ENCODE measurements at places on chromosomes 3 and 15.

DNA sequence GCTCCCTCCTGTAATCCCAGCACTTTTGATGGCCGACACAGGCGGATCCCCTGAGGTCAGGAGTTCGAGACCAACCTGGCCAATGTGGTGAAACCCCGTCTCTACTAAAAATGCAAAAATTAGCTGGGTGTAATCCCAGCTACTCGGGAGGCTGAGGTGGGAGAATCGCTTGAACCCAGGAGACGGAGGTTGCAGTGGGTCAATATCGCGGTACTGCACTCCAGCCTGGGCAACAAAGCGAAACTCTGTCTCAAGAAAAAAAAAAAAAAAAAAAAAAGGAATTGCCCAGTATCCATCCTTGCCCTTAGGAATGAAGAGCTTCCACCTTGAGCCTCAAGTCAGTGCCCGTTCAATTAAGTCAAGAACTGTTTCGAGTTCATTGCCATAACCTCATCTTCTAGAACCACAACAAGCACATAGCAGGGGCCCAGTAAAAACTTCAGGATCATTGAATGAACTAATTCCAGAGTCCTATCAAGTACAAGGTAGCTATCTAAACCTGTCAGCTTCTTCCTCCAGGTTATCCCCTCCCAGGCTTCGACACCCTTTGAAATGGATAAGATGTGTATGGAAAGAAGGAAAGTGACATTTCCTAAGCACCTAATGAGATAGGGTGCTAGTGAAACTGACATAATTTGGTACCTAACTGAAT, 826 bp downstream of the DBR1 start:
- H3K36me3 ChIP-seq: no peaks in the 10 kb centered on the region
- H3K4me1 ChIP-seq: no peaks in the 10 kb centered on the region
- H3K27ac ChIP-seq: peak overlapping the region; percentile 81
- no peaks in the 10 kb centered on the region for H3K27me3 ChIP-seq

DNA sequence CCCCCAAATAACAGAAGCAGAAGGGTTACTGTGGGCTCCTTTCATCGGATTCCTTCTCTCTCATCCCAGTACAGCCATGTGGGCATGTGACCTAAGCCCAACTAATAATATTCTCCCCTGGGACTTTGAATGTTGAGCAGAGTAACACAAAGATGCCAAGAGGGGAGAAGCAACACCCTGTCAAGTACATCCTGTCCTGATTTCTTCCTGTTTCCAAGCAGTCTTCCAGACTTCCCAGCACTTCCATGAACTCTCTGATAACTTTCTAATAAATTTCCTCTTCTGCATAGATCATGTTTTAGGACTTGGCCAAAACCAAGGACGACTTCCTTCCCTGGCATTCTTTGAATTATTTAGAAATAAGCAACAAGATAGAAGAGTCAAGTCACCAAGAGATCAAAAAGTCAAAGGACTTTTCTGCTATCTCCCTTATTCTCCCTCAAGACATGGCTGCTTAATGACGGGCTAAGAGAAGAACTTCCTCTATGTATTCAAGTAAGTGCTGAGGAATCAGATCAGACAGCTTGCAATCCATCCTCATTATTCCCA, 37.9 kb downstream of the CRYGS start:
- H3K36me3 ChIP-seq: no peaks in the 10 kb centered on the region
- H3K27ac ChIP-seq: no peak overlapping the region
- H3K4me1 ChIP-seq: no peaks in the 10 kb centered on the region
- no peak for DNase-seq
- H3K27me3 ChIP-seq: no peaks in the 10 kb centered on the region

- H3K27me3 ChIP-seq: no peaks in the 10 kb centered on the region
- peak overlapping the region; percentile 34 for H3K27ac ChIP-seq
- peaks cover 9% of the 10 kb centered on the region for H3K4me1 ChIP-seq
Measured at GRCh38 chr3:171748064-171748924, 62.0 kb downstream of the PLD1 start.

GRCh38 chr3:9122732-9123364, 126.6 kb downstream of the SRGAP3 start:
- H3K4me3 ChIP-seq: no peak overlapping the region
- H3K27me3 ChIP-seq: no peaks in the 10 kb centered on the region
- no peaks in the 10 kb centered on the region for H3K4me1 ChIP-seq
- DNase-seq: no peak

DNA sequence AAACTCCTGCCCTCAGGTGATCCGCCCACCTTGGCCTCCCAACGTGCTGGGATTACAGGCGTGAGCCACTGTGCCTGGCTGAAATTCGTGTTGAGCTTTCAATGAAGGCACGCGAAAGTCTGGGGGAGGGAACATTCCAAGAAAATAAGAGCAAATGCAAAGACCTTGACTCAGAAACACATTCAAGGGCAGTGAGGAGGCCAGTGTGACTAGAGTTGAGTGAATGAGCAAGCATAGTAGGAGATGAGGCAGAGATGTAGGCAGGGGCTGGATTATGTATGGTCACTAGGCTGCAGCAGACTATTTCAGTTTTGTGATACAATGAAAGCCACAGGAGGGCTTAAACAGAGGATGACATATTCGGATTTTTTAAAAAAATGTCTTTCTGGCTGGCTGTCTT, 67.0 kb downstream of the SCN11A start:
- H3K27me3 ChIP-seq: no peaks in the 10 kb centered on the region
- no peaks in the 10 kb centered on the region for H3K36me3 ChIP-seq
- no peak for DNase-seq
- H3K27ac ChIP-seq: no peak overlapping the region
- H3K4me3 ChIP-seq: no peak overlapping the region

- no peaks in the 10 kb centered on the region for H3K36me3 ChIP-seq
- no peaks in the 10 kb centered on the region for H3K4me1 ChIP-seq
- no peak for DNase-seq
Measured at GRCh38 chr15:83734487-83734886, 80.6 kb downstream of the ADAMTSL3 start.

GRCh38 chr3:151106311-151106710, 20.8 kb downstream of the MED12L start:
- H3K27ac ChIP-seq: no peak overlapping the region
- H3K27me3 ChIP-seq: no peaks in the 10 kb centered on the region
- H3K36me3 ChIP-seq: no peaks in the 10 kb centered on the region
- no peak for DNase-seq

DNA sequence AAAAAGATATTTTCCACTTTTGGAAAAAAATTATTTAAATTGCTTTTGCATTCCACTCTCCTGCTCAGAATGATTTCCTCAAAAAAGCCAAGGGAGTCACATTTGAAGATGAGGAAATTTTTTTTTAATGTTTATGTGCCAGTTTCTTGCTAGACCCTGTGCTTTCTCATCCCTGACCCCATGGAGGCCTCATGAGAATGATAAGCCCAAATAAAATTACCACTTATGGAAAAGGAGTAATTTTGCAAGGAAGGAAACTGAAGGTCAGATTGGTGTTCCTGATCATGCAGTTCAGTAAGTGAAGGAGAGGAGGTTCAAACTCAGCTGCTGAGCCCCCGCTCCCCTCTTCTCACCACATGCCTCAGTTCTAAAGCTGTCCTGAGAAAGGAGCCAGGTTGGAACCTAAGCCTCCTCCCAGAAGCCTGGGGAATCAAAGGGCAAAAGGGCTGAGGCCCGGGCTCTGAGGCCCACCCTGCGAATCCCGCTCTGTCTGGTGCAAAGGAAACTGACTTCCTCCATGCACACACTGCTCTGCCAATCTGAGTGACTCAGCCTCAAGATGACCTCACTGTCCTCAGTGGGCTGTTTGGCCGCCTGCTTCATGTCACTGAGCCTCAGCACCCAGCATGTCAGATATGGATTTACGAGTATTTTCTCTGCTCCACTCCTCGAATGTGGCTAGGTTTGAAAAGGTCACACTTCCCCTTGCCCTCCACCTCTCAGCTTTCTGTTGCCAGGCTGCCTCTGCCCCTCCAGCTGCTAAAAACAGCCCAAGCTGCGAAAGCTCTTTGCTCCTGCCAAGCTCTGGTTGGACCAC, 56.9 kb upstream of the FLNB start:
- DNase-seq: peak; percentile 79
- no peaks in the 10 kb centered on the region for H3K27me3 ChIP-seq
- no peak overlapping the region for H3K4me3 ChIP-seq
- H3K4me1 ChIP-seq: peaks cover 6% of the 10 kb centered on the region
- H3K27ac ChIP-seq: peak overlapping the region; percentile 95

- no peak overlapping the region for H3K4me3 ChIP-seq
- no peak for DNase-seq
- no peaks in the 10 kb centered on the region for H3K4me1 ChIP-seq
Measured at GRCh38 chr15:70535071-70535954, 228.0 kb downstream of the UACA start.

DNA sequence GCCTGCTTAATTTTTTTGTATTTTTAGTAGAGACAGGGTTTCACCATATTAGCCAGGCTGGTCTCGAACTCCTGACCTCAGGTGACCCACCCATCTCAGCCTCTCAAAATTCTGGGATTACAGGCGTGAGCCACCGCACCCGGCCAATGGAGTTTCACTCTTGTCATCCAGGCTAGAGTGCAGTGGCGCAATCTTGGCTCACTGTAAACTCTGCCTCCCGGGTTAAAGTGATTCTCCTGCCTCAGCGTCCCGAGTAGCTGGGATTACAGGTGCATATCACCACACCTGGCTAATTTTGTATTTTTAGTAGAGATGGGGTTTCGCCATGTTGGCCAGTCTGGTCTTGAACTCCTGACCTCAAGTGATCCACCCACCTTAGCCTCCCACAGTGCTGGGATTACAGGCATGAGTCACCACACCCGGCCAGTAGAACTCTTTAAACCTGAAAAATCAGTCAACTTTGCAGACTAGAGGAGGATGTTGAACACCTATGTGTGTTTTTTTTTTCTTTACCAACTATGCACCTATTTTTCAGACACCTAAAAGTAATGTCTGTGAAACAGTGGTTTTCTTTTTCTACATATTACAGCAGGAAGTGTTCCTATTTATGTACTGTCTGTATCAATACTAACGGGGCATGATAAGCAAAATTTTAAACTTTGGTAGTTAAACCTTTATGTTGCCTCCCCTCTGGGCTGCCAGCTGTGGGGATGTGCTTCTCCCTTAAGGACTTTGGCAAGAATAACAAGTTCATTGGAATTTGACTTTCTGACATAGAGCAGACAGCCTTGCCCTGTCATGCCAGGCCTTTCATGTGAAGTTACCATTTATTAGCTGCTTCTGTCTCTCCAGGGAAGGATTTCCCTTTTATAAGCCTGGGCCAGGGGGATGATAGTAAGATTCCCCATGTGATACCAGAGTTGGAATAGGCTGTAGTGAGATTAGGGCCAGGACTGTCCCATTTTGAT, 8.1 kb downstream of the ARIH2 start:
- no peak overlapping the region for H3K27ac ChIP-seq
- no peaks in the 10 kb centered on the region for H3K36me3 ChIP-seq
- no peaks in the 10 kb centered on the region for H3K27me3 ChIP-seq
- peaks cover 7% of the 10 kb centered on the region for H3K4me1 ChIP-seq
- no peak for DNase-seq

DNA sequence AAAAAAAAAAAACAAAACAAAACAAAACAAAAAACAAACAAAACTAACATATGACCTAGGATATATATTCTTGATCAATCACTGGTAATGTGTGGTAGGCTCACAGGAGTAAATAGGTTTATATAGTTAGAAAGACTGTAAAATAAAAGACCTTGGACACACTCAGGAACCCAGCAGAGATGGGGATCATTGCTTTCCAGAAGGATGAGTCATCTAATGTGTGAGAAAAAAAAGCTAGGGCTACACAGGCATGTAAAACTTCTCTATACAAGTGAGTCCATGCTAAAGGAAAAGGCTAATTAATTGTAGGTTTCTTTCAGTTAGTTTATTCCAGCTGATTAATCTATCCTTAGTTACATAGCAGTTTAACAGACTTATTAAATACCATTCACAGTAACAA, 710.3 kb upstream of the ARPP21 start:
- H3K27ac ChIP-seq: no peak overlapping the region
- no peak for DNase-seq
- H3K4me1 ChIP-seq: no peaks in the 10 kb centered on the region
- H3K27me3 ChIP-seq: no peaks in the 10 kb centered on the region

- no peaks in the 10 kb centered on the region for H3K36me3 ChIP-seq
- no peak for DNase-seq
- H3K27ac ChIP-seq: no peak overlapping the region
Measured at GRCh38 chr3:106401666-106402490, 533.1 kb upstream of the CBLB start.

DNA sequence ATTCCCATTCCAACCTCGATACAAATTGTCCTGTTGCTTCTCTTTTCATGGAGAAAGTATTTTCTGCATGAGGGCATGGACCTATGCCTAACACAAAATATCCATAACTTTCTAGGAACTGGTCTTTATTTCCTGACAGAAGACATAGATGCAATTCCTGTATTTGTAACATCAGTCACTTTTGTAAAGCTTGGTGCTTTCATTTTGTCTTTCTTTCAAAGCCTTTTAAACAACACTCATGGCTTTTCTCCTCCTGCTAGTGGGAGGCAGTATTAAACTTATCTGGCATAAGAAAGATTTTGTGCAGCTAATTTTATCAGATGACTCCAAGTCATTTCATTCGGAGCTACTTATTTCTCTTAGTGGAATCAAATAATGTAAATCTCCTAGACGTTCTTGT, 616.0 kb downstream of the RBMS3 start:
- H3K4me1 ChIP-seq: no peaks in the 10 kb centered on the region
- no peak overlapping the region for H3K27ac ChIP-seq
- H3K4me3 ChIP-seq: no peak overlapping the region

DNA sequence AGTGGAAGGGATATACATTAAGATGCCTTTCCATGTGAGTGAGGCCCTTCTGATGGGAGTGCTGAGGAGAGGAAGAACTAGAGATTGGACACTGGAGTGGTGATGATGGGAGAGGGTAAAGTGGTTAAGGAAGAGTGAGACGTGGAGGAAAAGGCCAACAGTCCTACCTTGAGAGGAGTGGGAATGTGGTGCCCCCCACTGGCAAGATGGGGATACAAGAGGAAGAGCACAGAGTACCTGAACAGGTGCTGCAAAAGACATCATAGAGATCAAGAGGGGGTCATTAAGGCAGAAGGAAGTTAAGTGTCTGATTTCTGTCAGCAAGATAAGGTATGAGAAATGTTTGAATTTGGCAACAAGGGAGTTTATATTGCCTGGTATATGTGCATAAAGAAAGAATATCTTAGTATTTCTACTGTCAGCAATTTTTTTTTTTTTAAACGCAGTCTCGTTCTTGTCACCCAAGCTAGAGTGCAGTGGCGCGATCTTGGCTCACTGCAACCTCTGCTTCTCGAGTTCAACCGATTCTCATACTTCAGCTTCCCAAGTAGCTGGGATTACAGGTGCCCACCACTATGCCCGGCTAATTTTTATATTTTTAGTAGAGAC, 34.0 kb downstream of the ARIH2 start:
- no peak overlapping the region for H3K4me3 ChIP-seq
- H3K27me3 ChIP-seq: no peaks in the 10 kb centered on the region
- no peak overlapping the region for H3K27ac ChIP-seq
- no peaks in the 10 kb centered on the region for H3K4me1 ChIP-seq

DNA sequence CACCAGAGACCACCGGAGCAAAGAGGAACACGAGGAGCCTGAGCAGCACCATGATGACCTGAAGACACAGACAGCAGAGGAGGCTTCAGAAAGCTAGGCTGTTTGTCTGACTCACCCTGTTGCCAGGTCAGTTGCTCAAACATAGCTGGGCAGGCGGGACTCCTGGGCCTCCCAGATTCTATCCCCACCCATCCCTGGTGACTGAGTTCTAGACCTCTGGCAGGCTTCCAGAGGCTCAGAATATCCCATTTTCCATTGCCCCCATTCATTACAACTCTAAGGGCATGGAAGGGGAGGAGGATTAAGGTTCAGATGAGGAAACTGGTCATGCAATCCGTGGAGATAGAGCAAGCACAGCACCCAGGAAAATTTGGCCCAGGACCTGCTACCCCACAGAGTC, at the start of gene CDHR4:
CDHR4 (minus strand) TSS at position 113 of the 400 bp plus-strand sequence; CDS start at position 52, 61 bp downstream.
- no peaks in the 10 kb centered on the region for H3K27me3 ChIP-seq
- no peaks in the 10 kb centered on the region for H3K4me1 ChIP-seq
- no peaks in the 10 kb centered on the region for H3K36me3 ChIP-seq
